ENCODE measurements at places on chromosomes 5 and 9.

- DNase-seq = no peak
Observed at GRCh38 chr5:143564417-143564816, 160.9 kb upstream of the NR3C1 start.

- no peak for DNase-seq
Observed at GRCh38 chr5:136194576-136194975, 1.6 kb upstream of the SMIM32 start.

- no peak for DNase-seq
Observed at GRCh38 chr5:7827610-7828009, 23.3 kb downstream of the CFAP90 start.

GRCh38 chr9:2621722-2622460, at the start of gene VLDLR:
Gene VLDLR, plus strand, starts transcription at chr9:2621787. Its CDS starts 403 bp downstream, at chr9:2622190.
- peak; percentile 13 for DNase-seq

- no peak for DNase-seq
Observed at GRCh38 chr5:7941692-7942091, 72.7 kb downstream of the MTRR start.

DNA sequence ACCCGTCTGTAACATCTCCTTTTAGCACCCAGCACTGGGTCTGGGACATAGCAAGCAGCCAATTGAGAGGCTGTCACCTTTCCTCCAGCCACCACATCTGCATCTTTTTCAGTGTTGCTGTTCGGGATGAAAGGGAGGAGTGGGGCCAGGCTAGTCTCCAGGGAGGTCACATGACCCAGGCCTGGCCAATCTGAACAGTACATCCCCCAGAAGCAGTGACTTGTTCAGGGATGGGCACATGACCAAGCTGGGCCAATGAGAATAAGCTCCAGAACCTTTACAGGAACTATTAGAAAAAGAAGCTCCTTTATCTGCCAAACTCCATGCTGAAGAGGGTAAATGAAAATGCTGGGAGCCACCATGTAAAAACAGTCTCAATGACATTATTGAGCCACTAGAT, 359.0 kb downstream of the SLIT3 start:
- DNase-seq = no peak

GRCh38 chr9:6855860-6856259, 98.1 kb downstream of the KDM4C start:
- DNase-seq = no peak

GRCh38 chr5:170389550-170389892, 354 bp upstream of the KCNMB1 start:
- DNase-seq = no peak

DNA sequence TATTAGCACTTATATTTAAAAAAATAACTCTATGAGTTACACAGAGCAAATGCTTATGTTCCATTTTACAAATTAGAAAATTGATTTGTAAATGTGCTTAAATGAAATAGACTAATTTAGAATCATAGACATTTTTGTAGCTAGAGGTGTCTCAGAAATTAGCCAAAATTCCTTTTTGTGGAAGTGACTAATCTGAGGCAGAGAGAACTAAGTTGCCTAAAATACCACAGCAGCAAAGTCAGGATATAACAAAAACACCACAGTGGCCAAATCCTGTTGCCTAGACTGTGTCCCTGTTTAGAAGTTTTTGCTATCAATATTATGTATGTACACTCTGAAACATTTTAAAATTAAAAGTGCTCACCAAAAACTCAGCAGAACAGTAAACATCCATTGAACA, 18.7 kb downstream of the ADAMTSL1 start:
- DNase-seq = no peak

DNA sequence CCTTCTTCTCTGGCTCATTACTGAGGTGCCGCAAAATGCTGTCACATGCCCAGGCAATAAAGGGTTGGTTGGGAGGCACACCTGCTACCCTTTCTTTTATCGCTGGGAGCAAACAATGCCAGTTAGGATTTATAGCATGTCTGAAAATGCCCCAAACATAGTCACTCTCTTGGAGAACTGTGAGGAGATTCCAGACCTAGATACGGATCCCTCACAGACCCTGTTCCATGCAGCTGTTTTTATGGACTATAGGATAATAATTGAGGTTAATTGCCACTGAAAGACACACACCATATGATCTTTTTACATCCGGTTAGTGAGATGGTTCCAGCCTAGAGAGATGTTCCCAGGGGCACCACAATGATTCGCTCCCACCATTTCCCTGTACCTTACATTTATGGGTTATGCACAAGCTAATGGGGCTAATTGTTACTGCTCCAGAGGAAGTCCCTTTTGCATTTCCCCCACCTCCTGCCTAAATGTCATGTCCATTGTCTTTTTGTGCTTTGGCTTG, 318.1 kb downstream of the PIK3R1 start:
- DNase-seq = no peak

GRCh38 chr5:175746851-175747250, 89.0 kb downstream of the HRH2 start:
- peak; percentile 8 for DNase-seq

- DNase-seq = no peak
Observed at GRCh38 chr9:28004900-28005299, 431.6 kb upstream of the C9orf72 start.

DNA sequence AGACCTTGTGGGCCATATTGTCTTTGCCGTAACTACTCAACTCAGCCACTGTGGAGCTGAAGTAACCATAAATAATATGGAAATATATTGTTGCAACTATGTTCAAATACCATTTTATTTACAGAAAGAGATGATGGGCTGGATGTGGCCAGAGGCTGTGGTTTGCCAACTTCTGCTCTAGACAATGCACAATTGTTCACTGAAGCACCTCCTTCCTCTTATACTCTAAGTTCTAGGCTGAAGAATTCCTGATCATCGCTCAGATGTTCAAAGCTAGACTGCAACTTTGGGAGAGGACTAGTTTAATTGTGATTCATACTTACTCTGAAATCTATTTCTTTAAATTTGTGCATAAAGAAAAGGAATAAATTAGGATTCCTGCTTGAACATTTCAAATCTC, 245.0 kb downstream of the TAF11L14 start:
- no peak for DNase-seq

GRCh38 chr9:70403618-70404025, 10.8 kb downstream of the KLF9 start:
- DNase-seq = no peak

- DNase-seq = no peak
Observed at GRCh38 chr9:20244271-20244670, 378.0 kb downstream of the MLLT3 start.

DNA sequence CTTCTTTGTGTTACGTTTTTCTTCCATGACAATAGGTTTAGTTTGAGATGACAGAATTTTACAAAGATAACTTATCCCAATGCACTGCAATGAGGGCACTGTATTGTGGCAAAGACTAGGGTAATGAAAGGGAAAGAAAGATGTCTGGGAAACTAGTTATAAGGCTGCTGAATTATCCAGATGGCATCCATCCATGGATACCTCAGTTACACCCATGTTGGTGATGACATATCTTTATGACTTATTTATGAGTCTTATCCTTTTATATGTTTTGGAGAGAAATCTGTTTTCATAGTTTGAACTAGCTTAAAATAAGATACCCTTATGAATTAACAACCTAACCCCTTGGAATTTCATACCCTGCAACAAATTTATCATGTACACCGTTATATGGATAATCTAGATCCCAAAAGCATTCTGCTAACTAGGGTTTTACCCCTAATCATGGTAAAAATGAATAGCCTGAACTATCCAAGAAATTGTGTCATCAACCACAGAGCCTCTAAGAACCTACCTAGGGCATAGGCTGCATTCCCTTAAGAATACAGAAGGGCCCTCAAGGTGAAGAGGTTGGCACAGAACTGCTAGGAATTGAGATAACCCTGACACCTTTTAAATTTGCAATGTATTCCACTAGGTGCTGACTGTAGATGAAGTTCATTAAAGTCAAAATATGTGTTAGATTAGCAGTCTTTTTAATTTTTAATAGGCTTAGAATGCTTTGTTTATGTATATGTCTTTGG, 49.5 kb upstream of the RORB start:
- no peak for DNase-seq

DNA sequence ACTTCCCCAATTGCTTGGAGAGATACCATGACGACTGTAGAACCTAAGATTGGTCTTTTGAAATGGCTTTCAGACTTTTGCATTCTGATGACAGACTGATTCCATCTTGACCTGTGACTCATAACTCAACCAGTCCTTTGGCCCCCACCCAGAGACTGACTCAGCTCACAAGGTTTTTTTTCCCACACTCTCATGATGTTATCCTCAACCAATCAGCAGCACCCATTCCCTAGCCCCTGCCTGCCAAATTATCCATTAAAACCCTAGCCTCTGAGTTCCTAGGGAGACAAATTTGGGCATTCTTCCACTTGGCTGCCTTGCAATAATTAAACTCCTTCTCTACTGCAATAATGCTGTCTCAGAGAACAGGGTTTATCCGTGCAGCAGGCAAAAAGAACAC, 1263.3 kb upstream of the CDH9 start:
- DNase-seq = no peak

- DNase-seq = no peak
Observed at GRCh38 chr9:124779368-124780059, 2.6 kb downstream of the OLFML2A start.
